ENCODE measurements at places on chromosomes 12 and 14.

GRCh38 chr12:54390668-54391551 is 6.4 kb upstream of the ZNF385A start:
- DNase-seq = no peak

DNA sequence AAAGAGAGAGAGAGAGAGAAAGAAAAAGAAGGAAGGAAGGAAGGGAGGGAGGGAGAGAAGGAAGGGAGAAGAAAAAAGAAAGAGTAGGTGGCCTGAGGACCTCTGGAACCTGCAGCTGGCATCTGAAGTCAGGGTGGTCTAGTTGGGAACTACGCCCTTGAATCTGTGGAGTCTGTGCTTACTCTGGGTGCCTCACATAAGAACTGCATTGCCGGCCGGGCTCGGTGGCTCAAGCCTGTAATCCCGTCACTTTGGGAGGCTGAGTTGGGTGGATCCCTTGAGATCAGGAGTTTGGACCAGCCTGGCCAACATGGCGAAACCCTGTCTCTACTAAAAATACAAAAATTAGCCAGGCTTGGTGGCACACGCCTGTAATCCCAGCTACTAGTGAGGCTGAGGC is 10.0 kb upstream of the NRDE2 start:
- DNase-seq = no peak

GRCh38 chr12:95624589-95624988 is 73.3 kb upstream of the USP44 start:
- DNase-seq = no peak

- no peak for DNase-seq
Observed at GRCh38 chr14:23047034-23047634, 5.1 kb downstream of the PSMB11 start.

DNA sequence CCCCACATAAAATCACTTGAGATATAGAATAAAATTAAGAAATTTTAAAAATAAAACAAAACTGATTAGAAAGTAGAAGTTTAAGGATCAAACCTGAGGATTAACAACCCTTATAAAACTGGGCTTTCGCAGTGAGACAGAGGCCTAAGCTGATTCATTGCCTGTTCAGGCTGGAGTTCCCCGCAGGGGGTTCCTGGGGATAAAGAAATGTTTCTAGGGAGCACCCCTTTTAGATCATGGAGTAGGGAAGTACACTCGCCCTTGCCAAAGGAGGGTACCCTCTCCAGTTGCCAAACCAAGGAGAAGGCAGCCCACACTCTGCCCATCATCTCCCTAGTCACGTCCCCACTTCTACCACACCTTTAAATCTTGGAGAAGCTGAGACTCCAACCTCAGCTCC is 6.8 kb downstream of the GLIPR1 start:
- DNase-seq = no peak

DNA sequence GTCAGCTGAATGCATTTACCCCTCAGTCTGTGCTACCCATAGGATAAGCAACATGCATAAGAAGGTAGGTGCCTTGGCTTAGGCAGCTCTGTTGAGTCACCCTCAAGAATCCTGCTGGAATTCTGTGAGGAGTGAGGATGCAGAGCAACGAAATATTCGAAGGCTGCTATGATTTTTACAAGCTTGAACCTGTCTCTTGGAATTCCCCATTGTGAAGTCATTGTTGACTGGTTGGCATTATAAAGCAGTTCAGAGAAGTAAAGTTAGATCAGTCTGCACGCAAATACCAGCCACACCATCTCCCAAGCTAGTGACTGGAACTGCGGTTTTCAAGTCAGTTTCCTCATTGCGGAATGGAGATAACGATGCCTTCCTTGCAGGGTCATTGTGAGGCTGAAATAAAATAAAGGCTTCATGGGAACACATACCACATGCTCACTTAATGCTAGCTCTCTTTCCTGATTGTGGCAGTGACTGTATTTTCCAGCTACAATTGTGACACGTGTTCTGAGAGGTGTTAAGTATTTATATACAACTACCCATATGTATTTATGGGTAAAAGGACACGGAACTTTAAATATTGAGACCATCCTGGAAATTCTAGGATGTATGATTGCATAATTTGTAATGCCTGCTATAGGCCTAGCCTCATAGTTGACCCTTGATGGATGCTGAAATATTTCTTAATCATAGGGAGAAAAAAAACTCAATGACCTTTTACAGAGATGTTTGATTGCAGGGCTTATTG is 96.7 kb downstream of the ETV6 start:
- DNase-seq = no peak

DNA sequence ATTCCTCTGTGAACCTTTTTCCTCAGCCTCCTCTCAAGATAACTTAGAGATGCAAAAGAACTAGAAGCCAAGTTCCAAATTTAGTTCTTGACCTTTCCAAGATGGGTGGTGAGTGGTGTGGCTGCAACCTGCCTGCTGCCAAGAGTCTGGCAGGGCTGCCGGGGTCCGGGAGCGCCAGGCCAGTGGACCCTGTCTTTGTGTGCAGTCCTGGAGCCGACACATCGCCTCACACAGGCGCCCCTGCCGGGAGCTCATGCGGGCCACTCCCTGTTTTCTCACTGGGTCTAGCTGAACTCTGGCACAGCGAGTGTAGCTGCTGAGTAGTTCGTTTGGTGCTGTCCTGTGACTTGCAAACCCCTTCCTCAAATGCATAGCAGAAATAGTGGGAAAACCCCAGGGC is 84.9 kb downstream of the CACNA1C start:
- DNase-seq = no peak

DNA sequence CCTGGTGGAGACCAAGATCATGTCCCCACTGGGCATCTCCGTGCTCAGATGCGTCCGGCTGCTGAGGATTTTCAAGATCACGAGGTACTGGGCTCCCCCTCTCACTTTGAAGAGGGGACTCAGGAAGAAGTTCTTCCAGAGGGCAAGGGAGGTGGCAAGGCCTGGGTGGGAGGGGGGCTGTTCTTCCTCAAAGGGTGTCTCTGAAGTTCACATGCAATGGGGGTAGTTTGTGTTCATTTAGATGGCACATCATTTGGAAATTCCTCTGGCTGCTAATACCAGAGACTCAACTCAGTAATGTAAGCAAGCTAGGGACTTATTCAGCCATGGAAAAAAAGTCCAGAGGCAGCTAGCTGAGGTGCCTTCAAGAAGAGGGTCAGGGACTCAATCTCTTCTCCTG is 227.1 kb upstream of the FKBP4 start:
- DNase-seq = no peak

DNA sequence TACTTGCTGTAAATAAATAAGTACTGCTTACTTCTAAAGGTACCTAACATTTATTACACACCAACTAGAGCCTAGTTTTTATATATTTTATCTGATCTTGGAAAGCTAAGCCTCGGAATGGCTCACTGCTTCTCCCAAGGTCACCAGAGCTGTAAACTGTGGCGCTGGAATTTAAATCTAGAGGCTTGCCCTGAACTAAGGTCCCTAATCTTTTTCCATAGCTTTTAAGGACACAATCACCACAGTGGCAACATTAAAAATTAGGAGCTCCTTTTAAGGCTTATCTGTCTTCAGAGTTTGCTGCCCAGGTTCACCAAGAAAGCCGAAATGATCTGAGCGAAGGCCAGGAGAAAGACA is 670 bp downstream of the CCNB1IP1 start:
- DNase-seq = no peak

DNA sequence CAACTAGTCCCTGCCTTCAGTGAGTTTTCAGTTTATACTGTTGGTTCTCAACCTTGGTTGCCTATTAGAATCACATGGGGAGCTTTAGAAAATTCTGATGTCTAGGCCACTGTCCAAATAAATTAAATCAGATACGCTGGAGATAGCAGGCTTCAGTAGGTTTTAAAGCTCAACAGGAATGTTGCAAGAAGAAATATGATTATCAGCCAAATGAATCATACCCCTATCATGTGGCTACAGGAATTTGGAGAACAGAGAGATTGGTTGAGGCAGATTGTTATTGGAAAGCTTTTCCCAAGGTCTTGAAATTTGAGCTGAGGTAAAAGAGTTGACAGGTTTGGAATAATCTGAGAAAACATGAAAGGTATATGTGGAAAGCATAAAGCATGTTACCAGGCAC is 125.3 kb downstream of the WIF1 start:
- no peak for DNase-seq

GRCh38 chr14:26403760-26404159 is 194.1 kb downstream of the NOVA1 start:
- DNase-seq = no peak

- DNase-seq = no peak
Observed at GRCh38 chr14:90721619-90722305, 94.5 kb downstream of the TTC7B start.

DNA sequence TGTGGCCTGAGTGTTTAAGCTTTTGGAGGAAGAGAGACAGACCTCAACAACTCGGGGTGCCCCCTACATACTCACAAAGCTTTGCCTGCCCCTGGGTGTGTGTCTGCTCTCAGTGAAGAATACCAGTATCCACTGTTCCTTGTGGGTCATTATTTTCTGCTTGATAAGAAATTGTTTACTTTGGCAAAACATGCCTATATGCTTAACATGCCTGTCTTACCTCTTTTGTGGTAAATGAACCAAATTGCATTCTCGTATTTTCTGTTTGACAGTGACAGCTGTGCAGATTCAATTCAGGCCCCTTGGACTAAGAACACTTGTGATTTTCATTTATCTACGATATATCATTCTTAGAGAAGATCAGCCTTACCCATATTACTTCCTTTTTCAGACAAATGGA is 50.6 kb upstream of the REP15 start:
- DNase-seq = no peak

DNA sequence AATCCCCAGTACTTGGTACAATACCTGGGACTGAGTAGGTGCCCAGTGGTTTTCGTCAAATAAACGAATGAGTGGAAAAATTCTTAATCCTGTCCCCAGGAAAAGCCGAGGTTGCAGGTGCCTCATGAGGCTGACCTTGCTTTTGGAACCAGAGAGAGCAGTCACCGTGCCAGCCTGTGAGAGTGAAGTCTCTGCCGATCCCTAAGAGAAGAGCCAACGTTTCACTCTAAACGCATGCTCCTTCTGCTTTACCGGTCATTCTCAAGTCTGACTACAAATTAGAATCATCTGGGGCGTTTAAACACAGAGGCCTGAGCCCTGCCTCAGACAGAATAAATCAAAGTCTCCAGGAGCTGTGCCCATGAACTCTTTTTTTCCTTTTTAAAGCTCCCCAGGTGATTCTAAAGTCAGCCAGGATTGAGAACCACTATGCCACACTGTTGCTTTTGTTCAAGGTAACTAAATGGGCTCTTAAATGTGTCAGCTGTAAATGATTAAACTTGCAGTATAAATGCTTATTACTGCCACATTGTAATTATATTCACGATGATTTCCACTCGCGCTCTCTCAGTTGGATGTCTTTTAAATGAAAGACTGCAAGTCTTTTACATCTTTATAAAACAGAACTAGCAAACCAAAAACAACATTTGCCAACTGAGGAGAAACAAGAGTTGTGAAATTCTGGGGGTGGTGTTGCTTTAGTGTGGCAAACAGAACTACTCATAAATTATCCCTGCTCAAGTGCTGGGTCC is 26.9 kb downstream of the TCP11L2 start:
- DNase-seq = no peak

DNA sequence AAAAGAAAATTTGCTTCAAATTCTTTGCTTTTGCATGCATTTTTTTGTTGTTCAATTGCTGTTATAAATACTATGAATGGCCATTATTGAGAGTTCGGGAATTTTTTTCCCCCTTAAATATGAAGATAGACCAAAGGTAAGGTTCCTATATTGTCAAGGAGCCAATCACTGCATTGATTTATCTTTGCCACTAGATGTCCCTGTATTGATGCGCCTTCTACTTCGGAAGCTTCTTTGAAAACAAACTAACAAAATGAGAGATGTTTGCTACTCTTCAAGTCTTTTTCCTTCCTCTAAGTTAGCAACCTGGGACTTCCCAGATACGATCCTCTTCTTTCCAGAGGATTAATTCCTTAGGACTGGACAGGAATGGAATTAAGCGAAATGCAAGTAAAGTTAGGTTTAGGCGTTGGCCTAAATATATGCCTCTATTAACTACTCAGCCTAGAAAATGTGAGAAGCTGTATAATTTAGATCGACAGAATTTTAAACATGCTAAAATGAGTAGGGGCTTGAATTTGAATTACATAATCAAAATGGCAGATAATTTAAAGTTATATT is 318.1 kb downstream of the AEBP2 start:
- DNase-seq = no peak

DNA sequence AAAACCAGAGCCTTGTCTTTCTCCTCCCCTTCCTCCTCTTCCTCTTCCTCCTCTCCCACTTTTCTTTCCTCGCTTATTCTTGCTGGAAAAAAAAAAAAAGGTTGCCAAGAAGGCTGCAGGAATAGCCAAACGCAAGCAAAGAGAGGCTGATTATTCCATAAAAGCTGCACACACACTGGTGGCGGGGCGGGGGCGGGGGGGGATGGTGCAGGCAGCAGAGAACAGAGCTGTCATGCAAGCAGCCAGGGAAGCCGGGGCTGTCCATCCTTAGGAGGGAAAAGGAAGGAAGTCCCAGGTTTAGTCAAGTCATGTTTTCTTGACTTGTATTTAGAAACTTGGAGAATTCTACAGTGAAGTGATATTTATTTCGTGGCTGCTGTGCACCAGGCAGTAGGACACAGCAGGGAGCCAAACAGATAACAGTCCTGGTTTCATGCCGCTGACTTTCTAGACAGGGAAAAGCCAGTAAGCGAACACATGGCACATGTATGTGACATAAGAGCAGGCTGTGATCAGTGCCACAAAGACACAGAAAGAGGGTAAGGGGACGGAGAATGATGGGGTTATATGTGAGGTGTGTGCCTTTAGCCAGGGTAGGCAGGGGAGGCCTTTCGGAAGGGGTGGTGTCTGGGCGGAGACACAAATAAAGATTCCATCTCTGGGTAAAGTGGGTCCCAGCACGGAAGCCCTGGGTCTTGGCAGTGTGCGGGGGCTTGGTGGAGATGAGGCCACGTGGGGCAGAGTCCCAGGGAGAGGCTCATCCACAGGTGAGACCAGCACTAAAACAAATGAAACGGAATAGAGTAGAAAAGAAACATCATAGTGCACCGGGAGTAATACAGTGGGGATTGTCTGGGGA is 56.6 kb upstream of the SCN8A start:
- DNase-seq = no peak

DNA sequence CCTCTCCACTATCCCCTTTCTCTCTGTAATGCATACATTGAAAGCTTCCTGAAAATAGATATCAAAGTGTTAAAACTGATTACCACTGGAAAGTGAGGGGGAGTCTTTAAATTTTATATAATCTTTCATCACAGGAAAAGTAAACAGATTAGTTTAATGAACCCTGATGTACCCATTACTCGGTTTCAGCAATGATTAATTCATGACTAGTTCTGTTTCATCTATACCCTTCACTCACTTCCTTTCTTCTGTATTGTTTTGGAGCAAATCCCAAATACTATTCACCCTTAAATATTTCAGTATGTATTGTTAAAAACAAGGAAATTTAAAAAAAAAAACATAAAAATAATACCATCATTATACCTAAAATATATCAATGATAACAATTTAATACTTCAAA is 67.3 kb upstream of the TMCC3 start:
- no peak for DNase-seq

GRCh38 chr12:24252602-24253001 is 303.1 kb upstream of the SOX5 start:
- no peak for DNase-seq

Measured in hypothalamus (tissue), 51 donors.